ENCODE measurements at places on chromosomes 12 and 14. TPM values are rescaled to one million over a fixed set of nuclear protein-coding genes. Genes with fewer than 3 reads are reported as not detected.
A peak's percentile ranks its signal among the peaks of the same experiment; 100 is the strongest.

The AQP6 gene
- total RNA-seq = not detected

The PRIMA1 gene
- total RNA-seq = 4.0 TPM

- peaks cover 3% of the 10 kb centered on the region for H3K36me3 ChIP-seq
- H3K4me3 ChIP-seq = no peak overlapping the region
- no peaks in the 10 kb centered on the region for H3K27me3 ChIP-seq
- DNase-seq = peak; percentile 80
- no peak overlapping the region for H3K27ac ChIP-seq
Observed at GRCh38 chr12:1634590-1635191, 5.7 kb downstream of the WNT5B start.

- no peak for DNase-seq
- H3K4me3 ChIP-seq = no peak overlapping the region
- no peaks in the 10 kb centered on the region for H3K4me1 ChIP-seq
- peaks cover 6% of the 10 kb centered on the region for H3K36me3 ChIP-seq
- no peaks in the 10 kb centered on the region for H3K27me3 ChIP-seq
Observed at GRCh38 chr12:130970908-130971233, 17.2 kb downstream of the ADGRD1 start.

DNA sequence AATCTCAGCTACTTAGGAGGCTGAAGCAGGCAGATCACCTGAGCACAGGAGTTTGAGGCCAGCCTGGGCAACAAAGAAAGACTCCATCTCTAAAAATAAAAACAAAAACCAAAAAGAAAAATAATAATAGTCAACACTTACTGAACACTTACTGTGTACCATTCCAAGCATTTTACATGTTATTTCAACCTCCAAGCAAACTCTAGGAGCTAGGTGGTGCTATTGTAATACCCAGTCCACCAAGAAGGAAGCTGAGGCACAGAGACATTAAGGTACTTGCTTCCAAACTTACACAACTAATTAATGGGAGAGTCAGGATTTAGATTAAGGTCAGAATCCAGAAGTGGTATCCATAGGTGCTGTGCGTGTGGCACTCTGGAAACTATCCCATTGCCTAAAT is 13.7 kb upstream of the OR6J1 start:
- H3K27me3 ChIP-seq = no peaks in the 10 kb centered on the region
- DNase-seq = no peak
- H3K27ac ChIP-seq = no peak overlapping the region
- H3K4me3 ChIP-seq = no peak overlapping the region
- H3K36me3 ChIP-seq = no peaks in the 10 kb centered on the region

DNA sequence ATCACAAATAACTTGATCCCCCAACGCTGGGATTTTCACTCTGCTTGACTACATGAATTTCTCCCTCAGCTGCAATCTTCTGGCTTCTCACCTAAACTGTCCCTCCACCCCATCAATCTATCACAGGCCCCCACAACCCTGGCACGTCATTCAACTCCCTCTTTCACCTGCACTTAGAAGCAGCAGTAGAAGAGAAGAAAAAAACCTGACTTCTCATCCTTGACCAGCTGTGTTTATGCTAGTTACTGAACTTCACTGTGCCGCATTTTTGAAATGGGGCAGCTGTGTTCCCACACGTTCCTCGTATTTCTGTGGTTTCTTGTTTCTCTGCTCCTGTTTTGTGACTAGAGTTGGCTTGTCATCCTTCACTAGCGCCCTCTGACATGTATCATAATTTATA is 35.0 kb downstream of the ITPR2 start:
- H3K4me3 ChIP-seq = no peak overlapping the region
- peak overlapping the region; percentile 54 for H3K27ac ChIP-seq
- H3K4me1 ChIP-seq = peaks cover 34% of the 10 kb centered on the region

DNA sequence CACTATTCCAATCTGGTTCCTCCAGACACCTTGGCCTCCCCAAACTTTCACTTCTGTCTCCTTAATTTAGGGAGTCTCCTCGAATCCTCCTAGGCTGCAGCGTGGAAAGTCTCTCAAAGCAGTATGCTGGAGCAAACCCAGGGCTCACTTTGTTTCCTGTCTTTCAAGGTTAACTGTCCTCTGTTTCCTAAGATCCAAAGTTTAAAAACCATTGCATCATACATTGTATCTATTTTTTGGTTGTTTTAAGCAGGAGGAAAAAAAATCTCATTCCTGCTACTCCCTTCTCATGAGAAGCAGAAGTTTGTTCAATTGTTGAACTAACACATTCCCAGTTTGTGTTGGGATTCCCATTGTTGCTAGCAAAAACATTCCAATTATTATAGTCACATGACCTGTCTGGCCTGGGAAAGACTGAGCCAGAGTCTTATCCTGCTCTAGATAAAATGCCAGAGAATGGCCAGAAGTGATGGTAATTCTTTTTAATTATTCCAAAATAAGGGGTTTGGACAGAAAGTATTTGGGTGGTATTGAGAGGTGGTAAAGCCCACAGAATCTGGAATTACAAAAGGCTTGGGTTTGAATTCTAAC is 67.3 kb downstream of the HSPB8 start:
- no peak overlapping the region for H3K27ac ChIP-seq
- H3K4me1 ChIP-seq = no peaks in the 10 kb centered on the region
- H3K4me3 ChIP-seq = no peak overlapping the region

Data from suprapubic skin (tissue), 4 donors.